ENCODE measurements at places on chromosomes 7 and 10.

GRCh38 chr10:11006428-11006825, 11.2 kb upstream of the CELF2 start:
- DNase-seq, result no peak

DNA sequence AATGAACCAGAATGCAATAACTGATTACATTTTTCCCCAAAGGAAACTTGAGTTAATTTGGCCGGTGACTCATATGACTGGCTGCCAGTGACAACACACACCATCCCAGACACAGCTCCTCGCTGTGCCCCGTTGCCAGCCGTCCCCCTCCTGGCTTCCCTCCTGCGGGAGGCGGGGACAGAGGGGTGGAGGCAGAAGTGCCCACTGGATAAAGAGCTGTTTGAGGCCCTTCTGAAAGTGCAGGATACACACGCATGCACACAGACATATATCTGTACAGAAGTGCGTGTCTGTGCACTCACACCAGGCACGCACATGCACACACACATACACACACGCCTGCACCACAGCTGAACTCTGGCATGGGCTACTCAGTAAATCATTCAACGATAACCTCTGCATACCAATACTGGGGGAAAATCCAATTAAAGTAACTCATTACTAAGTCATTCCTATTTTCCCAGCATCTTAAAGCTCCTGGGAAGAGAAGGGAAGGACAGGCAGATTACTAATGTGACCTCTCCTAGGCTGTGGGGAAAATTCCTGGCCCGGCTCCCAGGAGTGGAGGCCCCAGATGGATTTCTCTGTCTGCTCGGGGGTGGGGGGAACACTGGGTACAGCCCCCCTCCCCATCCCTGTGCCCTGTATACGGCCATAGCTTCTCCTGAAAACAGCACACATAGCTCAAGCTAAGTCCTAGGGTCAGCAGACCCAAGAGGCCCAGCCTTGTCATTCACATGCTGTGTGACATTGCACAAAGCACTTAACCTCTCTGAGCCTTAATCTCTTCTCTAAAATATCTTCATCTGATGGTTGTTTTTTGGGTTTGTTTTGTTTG, 52.3 kb upstream of the MYL10 start:
- DNase-seq, result no peak

DNA sequence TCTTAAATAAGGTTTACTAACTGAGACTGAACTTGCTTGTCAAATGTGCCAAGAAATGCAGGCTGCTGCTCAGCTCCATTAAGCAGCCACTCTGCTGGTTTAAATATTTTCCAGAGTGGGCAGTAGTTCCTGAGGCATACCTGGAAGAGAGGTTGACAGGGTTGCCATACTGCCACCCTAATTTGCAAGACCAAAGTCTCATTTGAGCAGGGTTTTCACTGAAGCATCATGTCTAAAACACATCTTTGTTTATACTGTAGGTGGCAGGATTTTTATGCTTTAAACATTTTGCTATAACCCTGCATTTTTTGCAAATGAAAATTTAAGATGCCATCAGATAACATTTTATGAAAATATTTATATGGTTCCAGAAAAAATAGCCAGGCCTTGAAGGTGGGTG, 618.0 kb upstream of the LRRTM3 start:
- no peak for DNase-seq

DNA sequence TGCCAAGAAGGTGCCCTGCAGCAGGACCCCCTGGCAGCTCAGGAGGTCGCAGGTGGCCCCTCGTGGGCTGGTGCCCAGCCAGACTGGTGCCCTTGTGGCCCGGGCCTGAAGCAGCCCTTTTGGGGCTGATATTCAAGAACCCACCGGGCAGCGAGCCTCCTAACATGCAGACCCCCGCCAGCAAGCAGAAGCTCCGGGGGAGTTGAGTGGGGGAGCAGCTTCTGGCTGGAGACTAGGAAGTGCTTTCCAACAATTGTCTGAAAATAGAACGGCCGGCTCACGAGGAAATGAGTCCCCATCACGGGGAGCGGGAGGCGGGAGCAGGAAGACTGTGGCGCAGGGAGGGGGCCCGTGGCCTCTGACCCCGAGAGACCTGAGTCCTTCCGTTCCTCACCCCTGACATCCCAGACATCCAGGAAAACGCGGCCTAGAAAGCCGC, 9.5 kb upstream of the INTS1 start:
- DNase-seq, result no peak

GRCh38 chr7:8560501-8560900, 127.1 kb downstream of the NXPH1 start:
- DNase-seq, result no peak

DNA sequence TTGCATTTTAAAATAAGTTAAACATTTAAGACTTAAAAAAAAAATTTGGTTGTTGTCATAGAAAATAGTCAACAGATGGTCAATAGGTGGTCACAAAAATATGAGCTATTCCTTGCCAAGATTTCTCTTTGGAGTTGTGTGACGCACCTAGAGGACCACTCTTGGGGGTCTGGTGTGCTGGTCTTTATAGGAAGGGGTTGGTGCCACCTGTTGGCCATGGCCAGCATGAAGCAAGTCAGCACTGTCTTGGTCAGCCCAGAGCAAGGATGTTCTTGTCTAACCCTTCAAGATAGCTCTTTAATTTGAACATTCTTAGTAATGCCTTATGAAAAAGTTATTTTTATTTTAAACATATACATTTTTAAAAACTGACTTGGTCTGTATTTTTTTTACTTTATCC, 267.9 kb upstream of the CNTNAP2 start:
- no peak for DNase-seq

GRCh38 chr7:125218076-125218475, 288.5 kb upstream of the POT1 start:
- DNase-seq, result no peak

DNA sequence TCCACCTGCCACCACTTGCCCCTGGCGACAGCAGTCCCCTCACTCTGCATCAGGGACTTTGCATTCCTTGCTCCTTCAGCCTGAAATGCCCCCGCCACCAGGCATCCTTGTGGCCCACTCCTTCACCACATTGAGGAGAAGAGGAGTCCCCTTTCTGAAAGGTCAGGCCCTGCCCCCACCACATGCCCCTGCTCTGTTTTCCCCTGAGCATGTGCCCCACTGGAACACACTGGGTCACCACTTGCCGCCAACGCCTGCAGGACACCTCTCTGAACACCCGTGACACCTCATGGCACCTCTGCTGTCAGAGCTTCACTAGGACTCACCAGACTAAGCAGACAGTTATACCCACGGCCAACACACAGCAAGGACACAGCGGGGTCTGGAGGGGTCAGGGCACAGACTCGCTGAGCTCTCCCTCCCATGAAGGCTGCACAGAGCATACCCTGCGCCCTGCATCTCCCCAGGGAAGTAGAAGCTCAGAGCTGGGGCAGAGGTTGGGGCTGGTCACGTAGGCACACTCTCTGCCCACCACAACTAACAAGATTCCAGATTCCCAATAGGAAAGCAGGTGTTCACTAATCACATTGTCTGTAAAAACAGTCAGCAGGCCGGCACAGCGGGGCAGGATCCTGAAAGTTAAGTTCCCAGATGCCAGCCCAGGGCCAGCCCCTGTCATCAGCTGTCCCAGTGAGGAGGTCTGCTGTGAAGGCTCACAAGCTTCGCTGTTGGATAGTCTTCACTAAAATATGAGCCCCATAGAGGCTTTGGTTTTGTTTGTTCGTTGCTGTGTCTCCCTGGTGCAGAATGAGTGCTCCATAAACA, 5.8 kb upstream of the AOC1 start:
- no peak for DNase-seq

DNA sequence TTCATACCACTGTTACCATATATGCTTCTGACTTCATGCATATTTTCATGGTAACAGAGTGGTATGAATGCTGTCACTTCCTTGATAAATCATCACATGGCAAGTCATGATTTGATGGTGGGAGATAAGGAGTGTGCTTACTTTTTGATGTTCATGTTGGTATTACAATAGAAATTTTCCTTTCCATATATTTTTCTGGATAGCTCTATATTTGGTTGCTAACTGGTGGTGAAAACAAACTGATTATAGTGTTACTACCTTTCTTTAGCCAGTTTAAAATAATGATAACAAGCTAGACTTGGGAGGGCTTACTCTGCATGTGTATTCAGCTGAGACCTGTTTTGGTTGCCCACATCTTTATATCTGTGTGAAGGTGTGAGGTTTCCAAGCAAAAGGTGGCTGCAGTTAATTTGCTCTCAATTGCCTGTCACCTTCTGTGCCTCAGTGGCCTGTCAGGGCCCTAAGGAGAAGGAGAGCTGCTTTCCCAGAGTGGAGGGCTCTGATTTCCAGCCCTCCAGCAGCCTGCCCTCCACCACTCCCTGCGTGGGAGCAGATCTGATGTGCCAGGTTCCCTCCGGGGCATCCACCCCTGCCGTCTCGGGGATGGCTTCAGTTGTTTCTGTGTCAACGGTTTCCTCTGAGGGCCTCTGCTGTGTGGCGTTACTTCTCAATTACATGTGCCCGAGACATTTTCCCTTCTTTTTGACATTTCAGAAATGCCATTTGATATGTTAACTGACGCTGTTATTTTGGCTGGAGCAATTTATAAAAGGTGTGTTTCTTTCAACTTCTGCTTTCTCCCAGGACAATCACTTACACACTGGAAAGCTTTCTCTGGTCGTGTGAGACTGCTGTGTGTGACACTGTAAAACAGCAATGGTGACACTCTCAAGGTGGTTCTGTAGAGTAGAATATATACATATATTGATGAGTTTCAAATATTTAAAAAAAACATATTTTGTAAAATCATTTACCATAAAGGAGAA, 107.7 kb upstream of the KLF6 start:
- no peak for DNase-seq

- DNase-seq, result no peak
Observed at GRCh38 chr7:16919440-16919839, 37.7 kb upstream of the AGR3 start.

- no peak for DNase-seq
Observed at GRCh38 chr7:133861876-133862275, 265.3 kb upstream of the LRGUK start.

GRCh38 chr10:4522296-4523000, 303.6 kb upstream of the AKR1E2 start:
- no peak for DNase-seq

GRCh38 chr10:30671026-30671616, 41.6 kb upstream of the LYZL2 start:
- no peak for DNase-seq

GRCh38 chr10:103708627-103709288, 146.6 kb downstream of the SH3PXD2A start:
- no peak for DNase-seq

Measured in activated CD8-positive, alpha-beta memory T cell treated with anti-CD3 and anti-CD28 coated beads for 48 hours (primary cell).